Activated CD8-positive, alpha-beta T cell treated with anti-CD3 and anti-CD28 coated beads for 36 hours (primary cell): ENCODE measurements at places on chromosomes 5 and 9. TPM values are rescaled to one million over a fixed set of nuclear protein-coding genes. Genes with fewer than 3 reads are reported as not detected.

DNA sequence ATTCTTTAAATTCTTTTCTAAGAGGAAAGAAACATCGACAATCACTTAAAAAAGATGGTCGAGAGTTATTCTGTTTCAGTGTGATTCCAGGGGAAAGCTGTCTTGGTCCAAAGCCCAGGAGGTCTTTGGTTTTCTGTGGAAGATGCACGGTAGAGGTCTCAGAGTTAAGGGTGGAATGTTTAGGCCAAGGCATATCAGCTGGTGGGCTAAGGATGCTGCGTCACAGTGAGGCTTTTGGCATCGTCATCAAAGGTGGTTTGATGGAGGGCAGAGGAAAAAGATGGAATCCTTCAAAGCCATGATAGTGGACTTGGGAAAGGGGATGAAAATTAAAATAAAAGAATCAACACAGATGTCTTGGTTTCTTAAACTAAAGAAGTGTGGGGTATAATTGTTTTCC, 137.3 kb upstream of the ANKH start:
- no peaks in the 10 kb centered on the region for H3K4me1 ChIP-seq
- H3K4me3 ChIP-seq, result no peak overlapping the region
- no peaks in the 10 kb centered on the region for H3K36me3 ChIP-seq
- H3K27ac ChIP-seq, result no peak overlapping the region

DNA sequence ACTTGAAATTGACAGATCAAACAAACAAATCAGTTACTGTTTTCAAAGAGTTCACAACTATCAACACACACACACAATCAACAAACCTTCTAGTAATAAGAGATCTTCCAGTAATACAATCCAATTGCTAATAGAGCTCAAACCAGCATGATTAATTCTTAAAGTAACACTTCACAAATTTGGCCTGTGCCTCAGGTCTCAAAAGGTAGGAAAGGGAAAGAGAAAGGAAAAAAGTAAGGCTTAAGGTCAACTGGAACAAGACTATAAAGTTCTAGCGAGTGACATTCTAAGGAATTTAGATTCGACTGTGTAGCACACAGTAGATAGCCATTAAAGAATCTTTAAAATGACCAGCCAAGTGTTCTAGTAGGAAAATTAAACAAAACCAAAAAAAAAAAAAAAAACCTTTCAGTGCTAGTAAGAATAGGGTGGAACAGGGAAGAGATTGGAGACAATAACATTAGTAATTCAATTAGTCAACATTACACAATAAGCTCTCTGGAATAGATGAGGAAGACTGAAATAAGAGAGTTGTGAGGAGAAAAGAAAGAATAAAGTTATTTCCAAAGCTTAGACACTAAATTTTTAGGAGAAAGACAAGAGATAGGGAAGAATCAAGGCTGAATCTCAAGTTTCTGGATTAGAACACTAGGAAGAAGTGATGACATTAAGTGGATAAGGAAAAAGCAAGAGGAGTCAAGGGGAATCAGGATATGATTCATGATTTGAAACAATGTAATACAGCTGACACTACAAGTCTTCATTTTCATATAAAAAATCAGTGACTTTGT, 86.1 kb downstream of the FBXL17 start:
- peaks cover 3% of the 10 kb centered on the region for H3K36me3 ChIP-seq
- no peak for DNase-seq
- no peaks in the 10 kb centered on the region for H3K27me3 ChIP-seq
- H3K27ac ChIP-seq, result no peak overlapping the region
- H3K4me1 ChIP-seq, result peaks cover 4% of the 10 kb centered on the region

GRCh38 chr9:106779796-106780195, 83.2 kb upstream of the ZNF462 start:
- H3K4me3 ChIP-seq, result no peak overlapping the region
- no peak for DNase-seq
- no peaks in the 10 kb centered on the region for H3K27me3 ChIP-seq
- H3K4me1 ChIP-seq, result no peaks in the 10 kb centered on the region
- H3K27ac ChIP-seq, result no peak overlapping the region

- no peaks in the 10 kb centered on the region for H3K4me1 ChIP-seq
- no peaks in the 10 kb centered on the region for H3K36me3 ChIP-seq
- peak overlapping the region; percentile 36 for H3K4me3 ChIP-seq
- DNase-seq, result peak; percentile 79
Observed at GRCh38 chr9:77011973-77012821, 7.3 kb upstream of the FOXB2 start.

Gene DIRAS2
- total RNA-seq, result not detected

Gene RANBP3L
- total RNA-seq, result not detected
